ENCODE measurements at places on chromosomes 16 and 17.

- no peak for DNase-seq
These were observed 5.0 kb downstream of the PAM16 start for GRCh38 chr16:4345836-4346781.

GRCh38 chr16:27291106-27291505 is 22.5 kb upstream of the NSMCE1 start:
- DNase-seq: no peak

GRCh38 chr17:2361010-2361760 is 23.9 kb downstream of the SGSM2 start:
- DNase-seq: no peak

- DNase-seq: no peak
These were observed 18.4 kb downstream of the MTHFSD start for GRCh38 chr16:86536621-86537020.

- DNase-seq: no peak
These were observed 40.6 kb upstream of the CDH5 start for GRCh38 chr16:66325717-66326376.

DNA sequence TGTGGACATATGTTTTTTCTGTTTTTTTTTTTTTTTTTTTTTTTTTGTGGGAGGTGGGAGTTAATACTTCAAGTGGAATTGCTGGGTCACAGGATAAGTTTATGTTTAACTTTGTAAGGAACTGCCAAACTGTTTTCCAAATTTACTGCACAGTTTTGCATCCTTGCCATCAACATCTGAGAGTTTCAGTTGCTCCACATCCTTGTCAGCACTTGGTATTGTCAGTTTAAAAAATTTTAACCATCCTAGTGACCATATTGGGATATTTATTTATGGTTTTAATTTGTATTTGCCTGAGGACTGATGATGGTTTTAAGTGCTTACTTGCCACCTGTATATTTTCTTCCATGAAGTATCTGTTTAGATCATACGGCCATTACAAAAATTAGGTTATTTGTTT is 34.0 kb upstream of the IRF8 start:
- DNase-seq: no peak

DNA sequence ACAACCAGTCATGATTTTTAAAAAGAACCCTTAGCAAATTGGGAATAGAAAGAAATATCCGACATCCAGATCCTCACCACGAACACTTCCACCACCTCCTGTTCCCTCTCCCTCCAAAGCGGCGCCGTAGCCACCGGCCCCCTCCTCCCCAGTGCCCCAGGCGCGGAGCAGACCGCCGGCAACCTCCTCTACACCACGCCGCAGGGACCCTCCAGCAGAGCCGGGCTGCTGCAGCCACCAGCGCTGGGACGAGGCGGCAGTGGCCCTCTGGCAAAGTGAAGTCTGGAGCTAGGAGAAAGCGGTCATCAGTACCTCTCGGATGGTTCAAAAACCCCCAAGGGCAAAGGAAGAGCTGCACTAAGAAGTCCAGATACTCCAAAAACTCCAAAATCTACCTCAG is 41.4 kb upstream of the SLFN13 start:
- DNase-seq: no peak

- DNase-seq: no peak
These were observed 79.0 kb downstream of the GPRC5B start for GRCh38 chr16:19805459-19806162.

DNA sequence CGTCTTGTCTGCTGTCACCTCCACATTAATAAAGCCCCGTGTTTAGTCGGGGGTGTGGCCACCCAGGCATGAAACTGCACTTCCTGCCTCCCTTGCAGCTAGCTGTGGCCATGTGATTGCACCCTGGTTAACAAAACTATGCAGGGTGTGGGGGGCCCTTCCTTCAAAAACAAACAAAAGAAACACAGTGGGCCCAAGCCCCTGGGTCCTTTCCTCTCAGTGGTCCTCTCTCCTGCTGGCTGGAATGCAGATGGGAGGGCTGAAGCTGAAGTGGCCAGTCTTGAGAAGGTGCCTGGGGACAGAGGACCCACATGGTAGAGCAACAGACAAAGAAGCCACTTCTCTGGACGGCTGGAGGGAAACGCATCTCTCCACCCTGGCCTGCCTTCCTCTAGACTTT is 38.0 kb upstream of the FOXF1 start:
- DNase-seq: no peak

DNA sequence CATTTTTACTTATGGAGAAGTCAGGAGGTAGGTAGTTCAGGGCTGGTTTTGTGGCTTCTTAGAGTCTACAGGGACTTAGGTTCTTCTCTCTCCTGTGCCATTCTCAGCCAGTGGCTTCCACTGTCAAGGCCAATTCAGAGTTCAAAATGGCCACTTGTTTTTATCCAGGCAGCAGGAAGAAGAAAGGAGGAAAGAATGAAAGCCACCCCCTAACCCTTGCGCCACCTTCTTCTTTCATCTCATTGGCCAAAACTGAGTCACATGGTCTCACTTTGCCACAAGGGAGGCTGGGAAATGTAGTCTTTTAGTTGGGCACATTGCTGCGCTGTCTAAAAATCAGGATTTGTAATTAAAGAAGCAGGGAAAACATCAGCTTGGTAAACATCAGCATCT is 60.8 kb upstream of the MED9 start:
- peak; percentile 80 for DNase-seq

DNA sequence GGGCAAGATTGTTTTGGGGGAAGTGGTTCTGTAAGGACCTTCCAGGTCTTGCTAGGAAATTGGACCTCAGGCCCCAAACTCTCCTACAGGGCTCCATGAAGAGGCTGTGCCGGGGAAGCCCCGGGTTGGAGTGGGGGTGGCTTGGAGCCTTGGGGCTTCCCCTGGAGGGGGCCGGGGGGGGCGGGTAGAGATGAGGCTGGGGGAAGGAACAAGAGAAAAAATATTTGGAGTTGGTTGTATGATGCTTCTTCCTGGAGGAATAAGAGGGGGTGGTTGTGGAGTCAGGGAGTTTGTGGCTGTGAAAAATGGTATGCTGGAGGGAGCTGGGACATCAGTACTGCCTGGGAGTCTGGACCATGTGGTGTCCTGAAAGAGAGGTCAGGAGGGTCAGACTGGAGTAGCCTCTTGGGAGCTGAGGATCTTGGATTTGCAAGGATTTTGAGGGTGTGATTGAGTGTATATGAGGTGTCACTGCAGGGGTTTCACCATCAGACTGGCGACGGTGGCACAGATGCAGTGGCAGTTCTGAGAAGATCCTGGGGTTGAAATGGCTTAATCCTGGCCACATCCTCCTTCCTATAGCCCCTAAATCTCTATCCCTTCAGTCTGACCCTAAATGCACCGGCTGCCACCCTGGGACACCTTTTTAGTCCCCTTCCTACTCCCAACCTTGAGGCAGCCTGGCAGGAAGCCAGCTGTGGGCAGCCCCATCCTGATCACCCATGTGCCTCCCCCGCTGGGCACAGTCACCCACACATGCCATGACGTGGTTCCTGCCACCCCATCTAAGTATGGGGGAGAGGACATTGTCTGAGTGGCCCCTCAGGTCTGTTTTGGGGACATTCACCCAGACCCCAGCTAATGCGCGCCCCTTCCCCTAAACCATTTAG is 10.9 kb downstream of the RARA start:
- DNase-seq: no peak

DNA sequence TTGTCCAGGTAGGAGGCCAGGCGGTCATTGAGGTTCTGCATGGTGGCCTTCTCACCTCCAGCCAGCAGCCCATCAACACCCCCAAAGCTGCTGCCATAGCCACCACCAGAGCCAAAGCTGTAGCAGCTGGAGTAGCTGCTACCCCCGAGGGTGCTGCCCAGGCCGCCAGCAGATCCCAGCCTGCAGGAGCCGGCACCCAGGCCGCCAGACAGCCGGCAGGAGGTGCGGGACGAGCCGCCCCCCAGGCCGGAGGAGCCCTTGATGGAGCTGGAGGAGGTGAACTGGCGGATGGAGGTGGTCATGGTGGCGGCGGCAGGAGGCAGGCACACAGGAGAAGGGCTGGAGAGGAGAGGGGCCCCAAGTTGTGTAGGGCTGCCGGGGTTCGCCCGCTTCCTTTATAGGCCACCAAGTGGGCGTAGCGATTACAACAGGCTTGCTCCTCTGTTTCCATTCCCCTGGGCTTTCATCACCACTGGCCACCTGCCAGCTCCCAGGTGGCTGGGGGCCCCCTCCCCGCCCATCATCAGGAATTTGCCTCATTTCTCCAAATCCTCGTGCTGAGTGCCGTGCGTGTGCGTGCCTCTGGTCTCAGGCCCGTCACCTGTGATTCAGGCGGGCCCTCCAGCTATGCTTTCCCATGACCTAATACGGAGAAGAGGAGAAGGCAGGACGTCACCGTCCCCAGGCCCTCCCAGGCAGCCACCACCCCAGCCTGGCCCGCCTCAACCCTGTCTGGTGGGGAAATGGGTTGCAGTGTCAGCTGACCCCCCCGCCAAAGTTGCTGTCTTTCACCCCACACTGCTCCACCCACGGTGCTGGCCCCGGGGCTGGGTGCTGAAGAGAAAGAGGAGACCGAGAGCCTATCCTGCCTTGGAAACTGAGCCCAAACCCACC is at the start of gene KRT17:
Gene KRT17 (minus strand): TSS at position 368 of the 894 bp plus-strand sequence. CDS start 66 bp downstream, at position 302.
- DNase-seq: no peak

DNA sequence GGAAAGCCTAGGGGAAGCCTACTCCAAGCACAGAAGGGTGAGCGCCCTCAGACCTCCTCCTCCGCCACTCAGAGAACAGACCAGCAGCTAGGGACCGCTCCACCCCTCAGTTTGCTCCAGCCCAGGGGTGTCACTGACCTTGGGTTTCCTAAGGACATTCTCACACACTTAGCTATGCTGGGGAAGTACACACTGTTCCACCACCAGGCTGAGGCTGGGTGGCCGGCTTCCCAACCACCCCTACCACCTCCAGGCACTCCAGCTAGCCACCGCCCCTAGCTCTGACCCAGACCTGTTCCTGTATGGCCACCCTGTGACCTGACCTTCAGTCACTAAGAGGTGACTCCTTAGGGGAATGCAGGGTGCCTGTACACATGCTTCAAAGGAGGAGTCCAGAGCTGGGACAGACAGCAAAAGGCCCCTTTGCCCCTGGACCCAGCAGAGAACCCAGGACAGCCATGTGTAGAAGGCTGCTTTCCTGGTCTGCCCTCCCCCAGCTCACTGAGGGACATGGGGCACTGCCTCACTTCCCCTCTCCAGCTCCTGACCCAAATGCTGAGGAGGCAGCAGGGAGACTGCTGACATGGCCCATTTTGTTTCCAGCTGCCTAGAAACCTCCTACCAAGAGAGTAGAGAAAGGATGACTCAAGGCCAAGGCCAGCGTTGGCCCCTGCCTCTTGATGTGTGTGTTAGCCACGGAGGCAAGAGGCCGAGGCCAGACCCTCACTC is 6.7 kb downstream of the HSPB9 start:
- DNase-seq: no peak

GRCh38 chr16:85615852-85616606 is 2.9 kb downstream of the GSE1 start:
- DNase-seq: peak; percentile 79

DNA sequence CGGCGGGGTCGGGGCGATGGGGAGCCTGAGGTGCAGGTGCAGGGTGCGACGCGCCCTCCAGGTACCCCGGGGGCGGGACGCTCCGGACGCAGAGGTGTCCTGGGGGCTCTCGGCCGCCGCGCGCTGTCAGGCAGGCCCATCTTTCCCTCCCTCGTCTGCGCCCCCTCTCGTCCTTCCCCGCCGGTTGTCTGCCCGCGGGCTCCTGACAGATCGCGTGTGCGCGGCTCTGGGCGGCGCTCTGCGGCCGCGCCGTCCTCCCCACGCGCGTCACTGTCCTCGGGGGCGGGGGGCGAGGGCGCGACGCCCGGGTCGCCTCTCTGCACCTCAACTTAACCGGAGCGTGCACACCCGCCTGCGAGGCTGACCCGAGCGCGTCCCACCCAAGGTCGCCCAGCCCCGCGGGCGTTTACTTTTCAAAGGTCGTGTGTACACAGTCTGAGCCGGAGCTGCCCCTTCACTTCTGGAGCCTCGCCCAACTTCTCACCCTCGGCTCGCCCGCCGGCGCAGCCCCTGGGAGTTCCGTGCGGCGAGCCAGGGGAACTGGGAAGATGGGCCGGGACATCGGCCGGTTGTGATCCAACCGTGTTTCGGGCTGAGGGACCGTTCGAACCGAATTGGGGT is 512 bp downstream of the AKAP1 start:
- DNase-seq: peak; percentile 28

GRCh38 chr16:84794626-84795025 is 25.2 kb upstream of the CRISPLD2 start:
- DNase-seq: no peak

DNA sequence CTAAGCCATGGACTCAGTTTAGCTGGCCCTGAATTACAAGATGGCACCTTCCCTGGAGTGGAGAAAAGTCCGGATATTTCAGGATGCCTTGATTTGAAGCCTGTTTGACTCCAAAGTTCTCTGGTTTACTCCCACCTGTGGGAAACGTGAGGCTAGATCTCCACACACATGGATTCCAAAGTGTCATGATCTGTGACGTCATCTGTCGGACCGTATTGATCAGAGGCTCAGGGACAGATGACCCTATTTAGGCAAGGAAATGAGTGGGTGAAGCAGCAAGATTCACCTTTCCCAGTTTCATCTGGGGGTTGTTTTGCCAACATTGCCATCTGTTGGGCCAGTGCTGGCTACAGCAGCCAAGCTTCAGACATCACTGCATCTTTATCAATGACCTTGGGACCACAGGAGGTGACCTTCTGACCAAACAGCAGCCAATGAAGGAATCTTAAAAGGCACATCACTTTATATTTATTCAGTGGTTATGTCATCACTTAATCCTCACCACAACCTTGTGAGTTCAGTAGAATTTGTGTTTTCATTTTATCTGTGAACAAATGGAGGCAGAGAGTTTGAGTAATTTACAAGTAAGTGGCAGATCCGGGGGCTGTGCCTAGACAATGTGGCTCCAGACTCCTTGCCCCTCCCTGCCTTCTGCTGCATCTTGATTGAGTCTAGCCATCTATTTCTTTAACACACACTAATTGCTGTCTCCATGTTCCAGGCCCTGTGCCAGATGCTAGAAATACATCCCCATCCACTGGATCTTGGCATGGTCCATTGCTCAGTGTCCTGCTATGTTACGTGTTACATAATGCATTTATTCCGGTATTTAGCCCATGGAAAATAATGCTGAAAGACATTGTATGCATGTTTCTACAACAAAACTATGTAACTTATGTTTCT is 1.5 kb upstream of the CDH13 start:
- no peak for DNase-seq

DNA sequence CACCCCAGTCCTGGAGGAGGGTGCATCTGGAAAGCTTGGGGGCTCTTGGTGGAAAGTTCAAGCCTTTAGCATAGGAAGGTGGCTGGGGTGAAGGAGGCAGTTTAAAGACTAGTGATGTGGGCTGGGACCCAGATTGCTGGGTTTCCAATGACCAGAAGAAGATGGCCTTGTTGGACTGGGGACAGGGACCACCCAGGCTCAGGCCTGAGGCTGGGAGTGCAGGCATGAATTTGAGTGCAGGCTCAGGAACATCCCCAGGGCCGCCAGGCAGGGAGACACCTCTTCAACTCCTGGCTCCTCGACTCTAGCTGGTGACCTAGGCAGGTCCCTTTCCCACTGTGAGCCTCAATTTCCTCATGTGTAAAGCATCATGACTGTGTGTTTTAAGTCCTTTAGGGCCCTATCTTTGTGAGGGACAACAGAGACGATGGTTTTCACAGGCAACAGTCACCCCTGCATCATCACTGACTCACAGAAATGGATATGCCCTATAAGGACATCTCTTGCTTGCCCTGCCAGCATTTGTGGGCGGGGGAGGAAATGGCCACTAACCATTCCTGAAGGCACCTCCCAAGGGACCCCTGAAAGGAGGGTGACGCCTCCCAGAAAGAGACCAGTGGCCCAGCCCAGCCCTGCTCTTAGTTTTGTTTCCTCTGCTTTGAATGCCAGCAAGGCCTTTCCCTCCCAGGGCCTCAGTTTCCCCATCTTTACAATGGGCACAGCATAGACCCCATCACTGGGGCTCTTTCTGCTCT is 11.1 kb downstream of the NLRC5 start:
- peak; percentile 98 for DNase-seq
